ENCODE measurements at places on chromosomes 6 and 20. TPM values are rescaled to one million over a fixed set of nuclear protein-coding genes. Genes with fewer than 3 reads are reported as not detected.

GRCh38 chr6:110315869-110316398 lies 42.2 kb downstream of the METTL24 start:
- no peak for DNase-seq

- DNase-seq: no peak
These were observed 57.2 kb upstream of the ANKEF1 start for GRCh38 chr20:9977629-9978028.

GRCh38 chr20:50392138-50392866 lies 117.9 kb upstream of the PTPN1 start:
- no peak for DNase-seq

- no peak for DNase-seq
These were observed 614.3 kb upstream of the CDH4 start for GRCh38 chr20:60637801-60638200.

ABHD16A gene
- total RNA-seq: 46.0 TPM

EXOC2 gene
- 27.2 TPM for total RNA-seq

DNA sequence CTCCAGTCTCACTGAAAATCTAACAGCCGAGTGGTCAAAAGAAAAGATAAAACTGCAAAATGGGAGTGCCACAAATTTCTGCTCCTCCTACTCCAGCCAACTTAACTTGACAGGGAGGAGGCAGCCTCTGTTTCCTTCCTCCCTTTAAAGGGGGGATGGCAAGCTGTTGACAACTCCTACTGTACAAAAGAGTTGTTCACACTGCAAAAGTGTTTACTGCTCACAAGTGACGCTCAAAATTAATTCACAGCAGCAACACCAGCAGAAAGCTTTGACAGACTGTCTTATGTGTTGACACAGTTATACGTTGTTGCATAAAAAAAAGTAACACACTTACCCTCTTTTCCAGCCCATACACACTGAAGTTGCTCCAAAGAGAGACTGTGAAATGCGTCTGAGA lies 169.8 kb downstream of the BACH2 start:
- no peak for DNase-seq

DNA sequence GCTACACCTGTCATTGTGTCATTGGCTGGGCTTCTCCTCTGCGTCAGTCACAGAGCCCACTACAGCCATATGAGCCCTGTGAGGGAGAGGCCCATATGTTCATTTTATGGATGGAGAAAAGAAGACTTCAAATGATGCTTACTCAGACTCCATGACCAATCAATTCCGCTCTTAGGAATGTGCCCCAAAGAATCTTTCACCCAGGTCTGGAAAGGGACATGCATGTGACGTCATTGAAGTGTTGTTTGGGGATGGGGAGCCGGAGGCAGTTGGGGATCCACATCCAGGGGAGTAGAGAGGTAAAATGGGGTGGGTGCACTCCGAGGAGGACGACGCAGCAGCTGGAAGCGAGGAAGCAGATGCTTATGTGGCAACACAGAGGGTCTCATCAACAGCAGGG lies 9.6 kb upstream of the C6orf132 start:
- no peak for DNase-seq

FOXS1 gene
- 25.0 TPM for total RNA-seq

E2F1 gene
- 1.4 TPM for total RNA-seq

DNA sequence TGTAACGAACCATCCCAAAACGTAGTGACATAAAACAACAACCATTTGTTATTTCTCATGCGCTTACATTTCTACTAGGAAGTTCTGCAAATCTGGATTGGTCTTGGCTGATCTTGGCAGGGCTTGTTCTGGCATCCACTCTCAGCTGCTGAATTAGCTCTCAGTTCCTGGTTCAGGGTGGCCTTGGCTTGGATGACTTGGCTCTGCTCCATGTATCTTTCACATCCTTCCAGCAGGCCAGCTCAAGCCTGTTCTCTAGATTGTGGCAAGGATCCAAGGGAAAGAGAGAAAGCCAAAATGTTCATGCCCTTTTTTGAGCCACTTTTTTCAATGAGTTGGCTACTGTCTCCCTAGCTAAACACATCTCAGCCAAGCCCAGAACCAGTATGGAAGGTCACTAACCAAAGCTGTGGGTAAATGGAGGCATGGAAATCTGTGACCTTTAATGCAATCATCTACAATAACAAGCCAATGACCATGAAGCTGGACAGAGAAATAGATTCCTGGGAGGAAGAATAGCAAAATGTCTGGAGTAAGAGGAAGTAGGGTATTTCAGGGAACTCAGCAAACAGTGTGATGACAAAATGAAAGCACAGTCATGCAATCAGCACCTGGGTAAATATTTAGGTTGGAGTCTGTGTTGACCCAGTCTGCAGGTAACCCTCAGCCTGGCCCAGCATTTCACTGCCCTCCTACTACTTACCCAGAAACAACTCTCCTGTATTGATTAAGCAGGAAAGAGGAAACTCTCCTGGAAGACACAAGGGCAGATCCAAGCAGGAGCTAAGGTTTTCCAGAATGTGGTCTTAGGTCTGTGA lies 32.7 kb upstream of the SNAP25 start:
- no peak for DNase-seq

- DNase-seq: no peak
These were observed 27.6 kb downstream of the NCOA5 start for GRCh38 chr20:46062151-46062550.

SLC17A2 gene
- total RNA-seq: not detected

- DNase-seq: no peak
These were observed 533.7 kb downstream of the BCKDHB start for GRCh38 chr6:80640176-80640575.

GRCh38 chr20:45292343-45292742 lies 14.3 kb upstream of the RBPJL start:
- DNase-seq: no peak

MLN gene
- total RNA-seq: not detected

DNA sequence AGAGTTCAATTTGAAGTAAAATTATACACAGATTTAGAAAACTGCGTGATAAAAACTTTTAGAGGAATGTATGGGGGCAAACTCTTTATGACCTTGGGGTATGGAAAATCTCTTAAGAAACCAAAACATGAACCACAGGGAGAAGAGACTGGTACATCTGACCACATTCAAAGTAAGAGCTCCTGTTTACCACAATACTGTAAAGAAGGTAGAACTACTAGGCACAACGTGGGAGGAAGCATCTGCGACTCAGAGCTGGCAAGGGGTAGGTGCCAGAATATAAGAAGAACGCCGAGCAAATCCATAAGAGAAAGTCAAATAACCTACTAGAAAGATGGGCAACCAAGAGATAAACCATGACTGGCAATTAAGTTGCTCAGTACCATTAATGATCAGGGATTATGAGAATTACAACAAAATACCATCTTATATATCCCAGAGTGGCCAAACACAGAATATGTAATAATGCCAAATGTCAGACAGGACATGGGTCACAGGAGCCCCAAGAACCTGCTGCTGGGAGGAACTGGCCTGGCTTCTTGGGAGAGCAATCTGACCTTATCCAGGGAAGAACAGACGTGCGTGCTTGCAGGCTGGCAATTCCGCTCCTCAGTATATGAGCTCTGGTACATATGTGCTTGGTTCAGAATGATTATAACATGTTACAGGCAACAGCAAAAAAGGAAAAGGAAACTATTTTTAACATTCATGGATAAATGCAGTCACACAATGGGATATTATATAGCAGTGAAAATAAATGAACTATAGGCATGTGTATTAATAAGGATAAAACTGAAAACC lies 50.2 kb downstream of the INSM1 start:
- no peak for DNase-seq

ZC3H12D gene
- total RNA-seq: 1.6 TPM

DNA sequence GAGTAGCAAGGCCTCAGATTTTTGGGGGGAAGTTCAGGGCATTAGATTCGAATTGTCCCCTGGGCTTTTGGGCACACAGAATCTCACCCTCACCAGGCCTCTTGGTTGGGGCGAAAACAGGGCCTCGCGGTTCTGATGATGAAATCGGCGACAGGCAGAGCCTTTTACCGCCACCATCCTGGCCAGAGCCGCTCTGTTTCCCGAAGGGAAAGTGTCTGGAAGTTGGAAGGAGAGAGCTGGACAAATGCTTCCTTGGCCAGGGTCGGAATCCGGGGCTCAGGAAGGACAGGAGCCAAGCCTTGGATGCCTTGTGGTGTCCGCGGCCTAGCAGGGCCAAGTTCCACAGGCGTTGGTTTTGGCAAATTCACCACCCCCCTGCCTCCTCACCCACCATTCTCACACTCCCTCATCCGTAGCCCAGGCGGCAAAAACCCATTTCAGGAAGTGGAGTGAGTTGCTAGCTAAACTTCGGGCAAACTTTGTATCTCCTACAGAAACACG lies 3.5 kb upstream of the TFAP2A start:
- no peak for DNase-seq

- peak; percentile 50 for DNase-seq
These were observed 491 bp upstream of the ITCH start for GRCh38 chr20:34362502-34363061.

PAQR8 gene
- 24.3 TPM for total RNA-seq

Data from sciatic nerve (tissue), 2 donors.